CD4-positive, alpha-beta T cell treated with Interleukin-15 for 4 hours (primary cell): ENCODE measurements at places on chromosomes 7 and 10.

GRCh38 chr7:154996756-154997155 is 6.2 kb downstream of the PAXIP1 start:
- no peak for DNase-seq

DNA sequence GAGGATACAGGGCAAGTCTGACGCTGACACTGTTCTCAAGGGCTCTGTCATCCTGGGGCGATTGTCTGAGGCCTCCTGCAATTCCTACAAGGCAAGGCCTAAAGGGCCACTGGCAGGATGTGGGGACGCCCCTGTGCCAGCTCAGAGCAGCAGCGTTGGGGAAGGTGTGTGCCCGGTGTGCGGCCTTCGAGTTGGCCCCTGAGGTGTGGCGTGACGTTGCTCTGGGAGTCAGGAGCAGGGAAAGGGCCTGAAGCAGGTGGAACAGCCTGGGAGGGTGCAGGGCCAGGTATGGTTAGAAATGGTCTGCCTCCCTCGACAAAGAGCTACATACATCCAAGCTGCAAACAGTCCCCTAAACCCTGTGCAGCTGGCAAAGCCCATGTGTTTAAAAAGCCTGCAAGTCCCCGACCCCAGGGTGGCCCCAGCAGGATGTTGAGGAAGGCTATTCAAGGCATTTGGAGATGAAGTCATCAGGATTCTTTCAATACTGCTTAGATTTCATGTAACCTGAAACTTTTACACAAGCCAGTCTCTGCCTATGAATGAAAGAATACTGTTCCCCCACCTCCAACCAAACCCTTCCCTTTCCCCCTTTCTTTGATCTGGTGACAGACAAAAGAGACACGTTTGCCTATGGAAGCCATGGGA is 142.5 kb upstream of the TNS3 start:
- DNase-seq: no peak

- DNase-seq: no peak
Measured at GRCh38 chr10:98956576-98957260, 278.9 kb downstream of the HPSE2 start.

- DNase-seq: no peak
Measured at GRCh38 chr10:110263164-110263563, 41.6 kb downstream of the SMNDC1 start.

GRCh38 chr7:68783684-68784083 is 814.6 kb upstream of the AUTS2 start:
- no peak for DNase-seq

GRCh38 chr10:124671486-124672075 is 72.6 kb downstream of the FAM53B start:
- no peak for DNase-seq

- no peak for DNase-seq
Measured at GRCh38 chr7:33669251-33669670, 236.1 kb upstream of the BMPER start.

GRCh38 chr7:117895276-117895675 is 22.0 kb upstream of the CTTNBP2 start:
- DNase-seq: no peak

GRCh38 chr7:82078807-82079206 is 309.0 kb upstream of the HGF start:
- no peak for DNase-seq

- DNase-seq: no peak
Measured at GRCh38 chr7:120181499-120181898, 91.5 kb upstream of the KCND2 start.

DNA sequence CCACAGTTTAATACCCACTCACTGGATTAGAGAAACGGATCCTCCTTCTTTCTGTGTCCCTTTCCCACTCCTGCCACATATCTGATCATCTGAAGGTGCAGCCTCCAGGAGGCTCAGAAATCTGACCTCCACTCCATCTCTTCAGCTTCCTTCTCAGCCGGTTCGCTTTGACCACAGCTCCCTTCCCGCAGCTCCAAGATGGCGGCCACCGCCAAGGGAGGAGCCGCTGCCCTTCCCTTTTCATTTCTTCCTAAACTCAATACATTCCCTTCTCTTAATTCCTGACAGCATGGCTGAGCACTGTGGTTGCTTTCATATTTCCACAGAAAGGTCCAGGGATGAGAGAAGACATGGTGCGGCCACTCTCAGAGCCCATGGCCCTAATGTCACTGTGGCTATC is 43.7 kb upstream of the C7orf33 start:
- no peak for DNase-seq

GRCh38 chr7:8214244-8214824 is 47.6 kb downstream of the ICA1 start:
- no peak for DNase-seq

DNA sequence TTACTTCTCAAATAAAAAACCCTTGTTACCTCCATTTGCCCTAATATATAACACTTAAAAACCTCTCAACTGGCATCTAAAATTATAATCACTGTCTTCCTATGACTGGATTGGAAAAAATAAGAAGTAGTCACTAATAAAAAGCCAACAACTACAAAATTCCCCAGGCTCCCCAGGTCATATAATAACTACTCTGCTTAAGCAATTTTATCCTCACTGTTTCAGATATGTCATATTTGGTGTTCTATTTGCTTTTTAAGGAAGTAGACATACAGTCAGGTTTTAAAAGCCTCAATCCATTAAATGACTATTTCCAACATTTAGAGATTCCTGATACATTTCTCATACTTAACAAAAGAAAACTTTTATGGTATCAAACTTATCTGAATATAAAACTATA is 2.4 kb downstream of the H2AZ2 start:
- no peak for DNase-seq

- DNase-seq: no peak
Measured at GRCh38 chr7:106426803-106427202, 142.0 kb upstream of the NAMPT start.

- no peak for DNase-seq
Measured at GRCh38 chr10:95397747-95398146, 106.9 kb upstream of the PDLIM1 start.

GRCh38 chr7:107951172-107951787 is 51.7 kb downstream of the LAMB1 start:
- DNase-seq: no peak

- DNase-seq: no peak
Measured at GRCh38 chr10:904403-904802, 27.1 kb downstream of the LARP4B start.

DNA sequence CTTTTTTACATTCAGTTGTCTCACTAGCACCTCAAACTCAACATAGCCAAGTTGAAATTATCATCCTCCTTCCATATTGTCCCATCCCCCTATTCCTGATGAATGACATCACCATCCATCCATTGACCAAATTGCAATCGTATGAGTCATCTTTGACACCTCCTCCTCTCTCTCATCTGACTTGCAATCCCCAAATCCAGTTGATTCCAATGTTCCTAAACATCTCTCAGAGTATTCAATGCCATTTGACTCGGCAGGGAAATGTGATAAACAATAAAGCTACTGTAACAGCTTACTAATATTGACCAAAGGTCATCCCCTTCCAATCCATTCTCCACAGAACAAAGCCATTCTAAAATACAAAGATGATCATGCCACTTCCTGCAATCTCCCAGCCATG is 1047.8 kb downstream of the NRG3 start:
- DNase-seq: no peak

GRCh38 chr7:94698275-94698674 is 42.3 kb upstream of the SGCE start:
- no peak for DNase-seq

DNA sequence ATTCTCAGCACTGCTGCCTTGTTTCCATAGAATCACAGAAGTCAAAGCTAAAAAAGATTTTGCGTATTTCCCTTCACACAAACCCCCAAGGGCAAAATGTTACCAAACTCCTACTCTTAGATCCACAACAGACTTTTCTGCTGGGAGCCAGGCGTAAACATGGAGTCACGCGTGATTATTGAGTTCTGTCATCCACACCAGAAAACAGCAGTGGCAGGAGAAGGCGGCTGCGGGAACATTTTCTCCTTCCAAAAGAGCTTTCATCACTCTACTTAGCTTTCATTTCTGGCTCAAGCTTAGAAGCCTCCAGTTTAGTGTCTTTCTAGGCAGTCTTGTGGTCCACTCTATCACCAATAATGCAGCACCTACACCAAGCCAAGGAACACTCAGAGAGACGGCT is 712.9 kb upstream of the NRP1 start:
- no peak for DNase-seq

GRCh38 chr10:14926061-14926470 is 27.8 kb downstream of the DCLRE1C start:
- DNase-seq: no peak

DNA sequence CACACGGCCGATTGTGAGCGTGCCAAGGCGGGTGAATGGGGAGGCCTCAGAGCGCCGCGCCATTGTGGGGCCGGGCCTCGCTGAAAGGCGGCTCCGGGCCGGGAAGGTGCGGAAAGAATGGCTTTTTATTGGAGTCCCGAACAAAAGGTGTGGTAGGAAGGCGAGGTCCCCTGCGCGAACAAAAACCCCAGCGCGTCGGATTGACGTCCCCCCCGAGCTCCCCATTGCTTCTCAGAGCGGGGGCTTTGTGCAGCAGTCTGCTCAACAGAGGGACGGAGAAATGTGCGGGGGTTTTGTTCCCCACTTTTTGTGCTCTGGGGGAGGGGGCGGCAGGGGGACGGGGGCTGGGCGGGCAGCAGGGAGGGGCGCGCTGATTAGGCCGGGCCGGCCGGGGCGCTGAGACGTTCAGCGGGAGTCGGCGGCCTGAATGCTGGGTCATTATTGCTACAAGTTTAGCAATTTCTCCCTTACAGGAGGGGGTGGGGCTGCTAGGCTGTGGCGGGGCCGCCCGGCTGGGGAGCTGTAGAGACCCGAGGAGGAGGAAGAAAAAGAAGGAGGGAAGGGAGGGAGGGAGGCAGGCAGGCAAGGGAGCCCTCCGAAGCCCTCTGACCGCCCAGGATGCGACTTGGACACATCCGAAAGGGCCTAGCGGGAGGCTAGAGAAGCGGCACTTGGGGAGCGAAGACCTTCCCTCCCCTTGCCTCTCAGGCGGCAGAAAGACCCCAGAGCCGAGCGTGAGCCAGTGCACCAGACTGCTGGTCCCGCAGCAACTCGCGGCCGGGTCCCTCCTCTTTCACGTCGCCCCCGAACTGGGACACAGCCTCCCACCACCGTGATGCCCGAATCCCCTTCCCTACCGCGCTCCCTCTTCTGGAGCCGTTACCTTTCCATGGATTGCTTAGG is 4.6 kb downstream of the NKX2-3 start:
- DNase-seq: no peak

GRCh38 chr10:60542657-60543056 is 153.0 kb upstream of the ANK3 start:
- no peak for DNase-seq

- no peak for DNase-seq
Measured at GRCh38 chr7:157846271-157846670, 509.5 kb downstream of the DNAJB6 start.

- DNase-seq: no peak
Measured at GRCh38 chr10:88949912-88950837, 2.4 kb downstream of the ACTA2 start.

- DNase-seq: no peak
Measured at GRCh38 chr10:114374053-114374791, 30.1 kb downstream of the AFAP1L2 start.

GRCh38 chr10:116056445-116057293 is 216.3 kb downstream of the GFRA1 start:
- no peak for DNase-seq

GRCh38 chr10:130884456-130884855 is 427.1 kb downstream of the TCERG1L start:
- DNase-seq: no peak

GRCh38 chr10:102254426-102254825 is 9.1 kb downstream of the GBF1 start:
- no peak for DNase-seq

DNA sequence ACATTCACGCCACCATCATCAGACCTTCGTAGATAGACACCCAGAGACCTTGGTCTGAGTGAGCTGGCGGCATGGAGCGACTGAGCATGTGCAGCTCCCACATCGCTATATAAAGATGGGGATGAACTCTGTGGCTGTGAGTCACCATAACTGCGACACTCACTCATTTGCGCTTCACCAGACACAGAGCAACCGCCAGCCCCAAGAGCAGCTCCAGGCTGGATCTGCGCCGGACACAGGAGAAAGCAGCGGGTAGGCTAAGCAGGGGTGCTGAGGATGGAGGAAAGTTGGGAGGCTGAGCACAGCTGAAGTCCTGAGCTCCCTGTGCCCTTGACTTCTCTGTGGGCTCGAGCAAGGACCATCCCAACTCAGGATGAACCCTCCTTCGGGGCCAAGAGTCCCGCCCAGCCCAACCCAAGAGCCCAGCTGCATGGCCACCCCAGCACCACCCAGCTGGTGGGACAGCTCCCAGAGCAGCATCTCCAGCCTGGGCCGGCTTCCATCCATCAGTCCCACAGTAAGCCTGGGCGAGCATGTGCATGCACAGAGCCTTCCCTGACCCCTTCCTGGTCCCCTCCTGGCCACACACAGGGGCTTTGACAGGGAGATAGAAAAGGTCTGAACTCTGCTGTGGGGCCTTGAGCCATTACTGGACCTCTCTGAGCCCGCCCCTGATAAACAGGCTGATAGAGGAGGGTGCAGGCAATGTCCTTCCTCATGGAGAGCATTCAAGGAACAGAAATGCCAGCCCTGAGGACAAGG is at the start of gene OPN4:
TSS of gene OPN4 (plus strand) at position 137 of the 762 bp plus-strand sequence. CDS start at position 374, 237 bp downstream.
- no peak for DNase-seq

- no peak for DNase-seq
Measured at GRCh38 chr10:133123746-133124356, 36.1 kb downstream of the ADGRA1 start.

DNA sequence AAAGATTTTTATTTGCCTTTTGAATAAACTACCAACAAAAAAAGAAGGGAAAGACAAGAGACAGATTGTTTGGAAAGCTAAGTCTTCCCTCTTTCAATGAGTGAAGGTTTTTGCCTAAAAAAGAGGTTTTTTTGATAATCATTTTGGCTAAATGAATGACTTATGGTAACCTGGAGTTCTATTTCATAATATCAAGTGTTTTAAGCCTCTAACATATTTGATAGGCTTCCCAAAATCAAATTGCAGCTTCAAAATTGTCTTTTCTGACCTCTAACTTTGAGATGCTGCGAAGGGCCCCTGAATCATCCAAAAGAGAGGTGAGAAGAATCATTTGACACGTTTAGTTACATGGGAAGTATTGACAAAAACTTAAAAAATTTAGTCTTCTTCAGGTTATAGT is 53.0 kb upstream of the NAMPT start:
- DNase-seq: no peak

DNA sequence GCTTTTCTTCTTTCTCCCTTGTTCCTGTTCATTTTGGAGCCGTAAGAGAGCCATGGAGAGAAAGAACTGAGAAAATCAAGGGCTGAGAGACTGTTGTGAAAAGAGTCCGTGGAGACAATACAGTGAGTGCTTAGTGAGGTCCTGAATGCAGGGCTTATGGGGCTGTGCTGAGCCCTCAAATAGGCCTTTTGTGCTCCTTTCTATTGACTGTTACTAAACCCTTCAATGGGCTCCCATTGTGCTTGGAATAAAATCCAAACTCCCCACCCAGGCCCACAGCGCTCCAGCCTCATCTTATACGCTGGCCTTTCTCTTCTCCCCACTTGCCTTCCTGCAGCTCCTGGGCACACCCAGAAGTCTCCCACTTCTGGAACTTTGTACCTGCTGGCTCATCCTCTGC is 243.1 kb upstream of the HABP2 start:
- no peak for DNase-seq
